Stimulated activated CD4-positive, alpha-beta T cell treated with anti-CD3 and anti-CD28 coated beads, Interleukin-1b, Interleukin-23, amount 100 ng/mL, for 1 hour (primary cell): ENCODE measurements at places on chromosomes 3 and 15.
A peak's percentile ranks its signal among the peaks of the same experiment; 100 is the strongest.

GRCh38 chr3:186383026-186383993, 21.3 kb upstream of the DGKG start:
- no peak for DNase-seq

GRCh38 chr3:64908251-64908685, 220.5 kb upstream of the ADAMTS9 start:
- DNase-seq: no peak

GRCh38 chr3:44400771-44401170, 62.2 kb downstream of the TCAIM start:
- DNase-seq: no peak

- no peak for DNase-seq
Observed at GRCh38 chr15:94327356-94327936, 96.1 kb downstream of the MCTP2 start.

- no peak for DNase-seq
Observed at GRCh38 chr3:176927706-176928581, 269.3 kb downstream of the TBL1XR1 start.

GRCh38 chr15:69722924-69723323, 270.3 kb downstream of the RPLP1 start:
- DNase-seq: no peak

GRCh38 chr15:77034695-77035489, 36.0 kb downstream of the TSPAN3 start:
- DNase-seq: no peak

DNA sequence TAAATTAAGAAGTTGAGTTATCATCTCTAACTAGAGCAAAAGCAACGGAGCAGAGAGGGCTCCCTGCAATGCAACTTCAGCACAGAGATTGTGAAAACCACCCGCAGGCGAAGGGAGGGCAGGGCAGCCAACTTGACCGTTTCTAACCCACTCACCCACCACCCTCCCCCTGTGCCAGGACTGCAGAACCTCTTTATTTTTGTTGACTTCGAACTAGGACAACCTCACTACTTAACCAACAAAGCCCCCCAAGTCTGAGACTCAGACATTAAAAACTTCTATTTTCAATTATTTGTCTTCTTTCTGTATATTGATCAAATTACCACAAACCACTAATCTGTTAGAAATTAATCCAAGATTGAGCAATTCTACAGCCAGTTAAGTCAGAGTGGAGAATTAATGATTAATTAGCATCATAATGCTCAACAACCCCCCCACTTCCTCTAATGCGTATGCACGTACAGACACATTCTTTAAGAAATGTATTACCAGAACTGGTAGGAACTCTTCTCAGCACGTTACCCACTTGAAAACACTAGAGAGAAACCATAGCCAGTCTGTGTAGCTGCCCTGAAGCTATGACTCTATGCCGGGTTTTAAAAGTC, 2.0 kb downstream of the MGLL start:
- no peak for DNase-seq

- DNase-seq: no peak
Observed at GRCh38 chr3:54696313-54696712, 231.5 kb downstream of the LRTM1 start.

- no peak for DNase-seq
Observed at GRCh38 chr15:92502930-92503857, 109.5 kb downstream of the ST8SIA2 start.

GRCh38 chr15:80152180-80152895, 461 bp upstream of the FAH start:
- peak; percentile 83 for DNase-seq

GRCh38 chr3:138912237-138912636, 34.7 kb downstream of the FOXL2 start:
- DNase-seq: no peak

DNA sequence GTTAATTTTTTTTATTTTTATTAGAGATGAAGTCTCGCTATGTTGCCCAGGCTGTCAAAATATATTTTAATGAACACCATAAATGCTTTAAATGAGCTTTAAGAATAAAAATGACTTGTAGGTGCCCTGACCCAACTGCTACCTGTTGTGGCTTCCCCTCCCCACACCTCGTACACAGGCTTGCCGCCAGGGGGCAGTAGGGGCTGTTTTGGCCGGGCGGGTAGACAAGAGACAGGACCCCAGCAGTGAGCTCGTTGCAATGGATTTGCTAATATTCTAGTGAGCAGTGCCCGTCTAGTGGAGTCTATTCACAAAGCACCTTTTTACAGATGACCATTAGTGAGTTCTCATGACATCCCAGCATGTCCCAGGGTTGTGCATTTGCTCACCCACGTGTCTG, 418.1 kb downstream of the OCA2 start:
- no peak for DNase-seq

DNA sequence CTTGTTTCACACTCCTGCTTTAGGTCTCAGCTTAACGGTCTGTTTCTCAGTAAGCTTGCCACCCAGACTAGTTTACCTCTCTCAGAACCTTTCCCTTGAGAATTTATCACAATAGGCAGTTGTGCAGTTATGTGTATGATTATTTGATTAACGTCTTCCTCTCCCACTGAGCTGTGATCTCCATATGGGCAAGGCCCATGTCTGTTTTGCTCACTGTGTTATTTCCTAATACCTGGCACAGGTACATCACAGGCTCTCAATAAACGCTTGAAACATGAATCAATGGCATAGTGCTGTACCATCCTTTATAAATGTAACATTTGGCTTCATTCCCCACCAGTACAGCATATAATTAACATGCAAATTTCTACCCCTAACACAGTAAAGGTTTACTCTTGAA, 29.1 kb upstream of the RARRES1 start:
- no peak for DNase-seq

DNA sequence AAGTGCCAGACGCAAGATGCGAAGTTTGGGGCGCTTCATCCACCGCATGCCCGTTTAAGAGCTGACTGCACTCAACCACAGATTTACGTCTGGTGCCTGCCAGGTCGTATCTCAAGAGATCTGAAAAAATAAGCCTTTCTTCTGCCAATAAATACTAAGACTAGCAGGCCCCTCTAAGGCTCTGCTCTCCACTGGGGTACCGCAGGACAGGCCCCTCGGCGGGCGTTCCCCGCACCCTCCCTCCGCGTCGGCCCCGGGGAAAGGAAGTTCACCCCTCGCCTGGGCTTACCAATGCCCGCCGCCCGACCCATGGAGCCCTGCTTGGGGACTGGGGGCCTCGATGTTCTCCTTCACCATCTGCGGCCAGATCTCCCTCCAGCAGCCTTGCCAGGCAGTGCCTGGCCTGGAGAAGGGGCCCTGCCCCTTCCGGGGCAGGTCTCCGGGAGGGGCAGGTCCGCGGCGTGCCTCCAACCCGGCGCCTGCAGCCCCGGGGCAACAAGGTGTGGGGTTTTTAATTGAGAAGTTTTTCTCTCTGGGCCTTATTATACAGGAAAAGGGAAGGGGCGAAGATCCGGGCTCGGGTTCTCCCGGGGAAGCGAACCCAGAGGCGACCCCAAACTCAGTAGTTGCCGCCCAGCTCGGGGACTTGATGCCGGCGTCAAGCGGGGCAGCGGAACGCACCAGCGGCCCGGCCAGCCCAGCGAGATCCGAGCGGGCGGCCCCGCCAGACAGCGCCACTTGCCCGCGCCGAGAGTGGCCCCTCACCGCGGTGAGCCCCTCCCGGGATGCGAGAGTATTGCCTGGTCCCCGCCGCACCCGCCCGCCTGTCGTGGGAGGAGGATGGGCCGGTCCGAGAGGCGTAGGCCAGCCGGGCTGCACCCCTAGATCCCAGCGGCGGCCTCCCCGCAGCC, 735 bp downstream of the GOLGA8B start:
- DNase-seq: no peak

- no peak for DNase-seq
Observed at GRCh38 chr15:91508633-91509032, 344.9 kb upstream of the SLCO3A1 start.

DNA sequence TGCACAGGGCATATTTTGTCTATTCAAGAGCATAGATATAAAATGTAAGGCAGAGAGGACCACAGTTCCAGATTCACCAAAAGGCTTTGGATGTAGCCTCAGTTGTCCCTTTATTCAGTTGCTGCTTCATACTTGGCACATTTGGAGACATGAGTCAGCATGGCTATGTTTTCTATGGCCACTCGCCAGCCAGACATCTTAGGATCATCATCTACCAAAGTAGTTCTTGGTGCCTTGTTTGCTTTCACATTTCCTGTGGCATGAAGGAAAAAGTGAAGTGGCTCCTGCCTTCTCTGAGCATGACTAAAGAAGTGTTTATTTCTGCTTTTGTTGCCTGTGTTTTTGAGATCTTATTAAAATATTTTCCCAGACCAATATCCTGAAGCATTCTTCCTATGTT, 7.2 kb downstream of the SUSD5 start:
- no peak for DNase-seq

DNA sequence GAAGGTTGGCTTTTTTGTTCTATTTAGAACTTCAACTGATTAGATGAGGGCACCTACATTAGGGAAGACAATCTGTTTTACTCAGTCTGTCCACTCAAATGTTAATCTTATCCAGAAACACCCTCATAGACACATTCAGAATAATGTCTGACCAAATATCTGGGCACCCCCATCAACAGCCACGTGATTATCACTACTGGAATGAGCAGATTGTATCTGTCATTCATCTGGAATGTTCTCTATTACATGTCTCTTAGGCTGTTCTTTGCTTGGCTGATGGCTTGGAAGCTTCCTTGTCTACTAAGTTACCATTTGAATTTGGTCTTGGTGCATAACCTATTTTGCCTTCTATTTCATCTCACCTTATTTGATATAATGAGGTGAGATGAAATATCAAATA, 15.7 kb upstream of the LRRC58 start:
- DNase-seq: no peak

DNA sequence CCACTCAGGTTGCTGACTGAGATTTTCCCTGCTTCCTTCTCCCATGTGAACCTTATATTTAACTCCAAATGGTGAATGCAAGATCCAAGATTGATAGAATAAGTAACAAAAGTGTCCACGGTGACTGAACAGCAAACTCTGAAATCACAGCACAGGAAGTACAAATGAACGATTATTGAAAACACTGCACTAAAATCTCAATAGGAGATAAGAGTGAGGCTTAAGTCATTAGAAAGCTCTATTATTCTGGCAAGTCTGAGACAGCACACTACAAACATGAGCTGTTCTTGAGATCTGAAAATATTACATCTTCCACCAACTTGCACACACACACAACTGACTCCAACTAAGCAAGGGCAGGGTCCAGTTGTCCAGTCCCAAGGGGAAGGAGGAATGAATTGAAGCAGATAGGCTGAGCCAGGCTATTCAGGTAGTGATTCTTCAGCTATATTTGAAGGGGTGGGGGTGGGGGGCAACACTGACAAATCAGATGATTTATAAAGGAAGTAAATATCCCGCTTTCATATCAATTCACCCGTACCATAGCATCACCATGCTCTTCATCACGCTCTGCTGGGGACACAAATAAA, 2.9 kb downstream of the ZNF385D start:
- DNase-seq: no peak

- no peak for DNase-seq
Observed at GRCh38 chr3:56468184-56469106, at the start of gene ERC2. ERC2 (minus strand) TSS chr3:56468467.

GRCh38 chr15:86591994-86592735, 512.5 kb downstream of the AGBL1 start:
- no peak for DNase-seq

- DNase-seq: no peak
Observed at GRCh38 chr3:73839032-73839431, 214.3 kb upstream of the PDZRN3 start.

- DNase-seq: no peak
Observed at GRCh38 chr3:194194051-194194756, 58.3 kb downstream of the HES1 start.

- DNase-seq: no peak
Observed at GRCh38 chr3:13460341-13460736, 19.8 kb upstream of the HDAC11 start.

DNA sequence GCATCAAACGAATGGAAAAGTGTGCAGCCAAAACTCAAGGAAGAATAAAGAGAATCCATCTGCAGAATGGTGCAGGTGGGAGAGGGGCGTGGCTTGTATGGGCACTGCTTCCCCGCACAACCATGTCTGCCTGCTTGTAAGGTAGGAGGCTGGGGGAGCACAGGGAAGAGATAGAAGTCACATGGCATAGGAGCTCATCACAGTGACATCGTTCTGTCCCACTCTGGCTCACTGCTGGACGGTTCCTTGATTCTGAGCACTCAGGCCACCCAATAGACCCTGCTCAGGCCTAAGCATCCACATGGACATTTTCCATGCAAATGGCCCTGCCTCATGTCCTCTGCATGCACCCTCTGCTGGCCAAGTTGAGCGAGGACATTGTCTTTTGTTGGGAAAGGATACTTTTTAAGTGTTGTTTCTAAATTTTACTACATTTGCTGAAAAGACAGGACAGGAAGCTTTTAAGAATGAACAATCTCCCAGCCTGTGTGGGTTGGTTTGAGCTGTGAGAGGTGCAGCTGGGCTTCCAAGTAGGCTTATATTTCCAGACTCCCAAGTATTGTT, 3.1 kb downstream of the MYLK start:
- DNase-seq: no peak

DNA sequence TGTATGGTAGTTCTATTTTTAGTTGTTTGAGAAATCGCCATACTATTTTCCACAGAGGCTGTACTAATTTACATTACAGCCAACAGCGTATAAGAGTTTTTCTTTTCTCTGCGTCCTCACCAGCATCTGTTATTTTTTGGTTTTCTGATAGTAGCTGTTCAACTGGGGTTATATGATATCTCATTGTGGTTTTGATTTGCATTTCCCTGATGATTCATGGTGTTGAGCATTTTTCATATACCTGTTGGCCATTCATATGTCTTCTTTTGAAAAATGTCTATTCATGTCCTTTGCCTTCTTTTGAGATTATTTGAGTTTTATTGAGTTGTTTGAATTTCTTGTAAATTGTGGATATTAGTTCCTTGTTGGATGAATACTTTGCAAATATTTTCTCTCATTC, 114.6 kb downstream of the LRRK1 start:
- DNase-seq: no peak

- no peak for DNase-seq
Observed at GRCh38 chr3:9803494-9803893, 6.6 kb upstream of the TTLL3 start.

- DNase-seq: no peak
Observed at GRCh38 chr3:174322789-174323188, 536.3 kb upstream of the NAALADL2 start.

- DNase-seq: no peak
Observed at GRCh38 chr3:175413926-175414325, 554.8 kb downstream of the NAALADL2 start.

- no peak for DNase-seq
Observed at GRCh38 chr15:60801395-60801794, 322.5 kb upstream of the ICE2 start.

DNA sequence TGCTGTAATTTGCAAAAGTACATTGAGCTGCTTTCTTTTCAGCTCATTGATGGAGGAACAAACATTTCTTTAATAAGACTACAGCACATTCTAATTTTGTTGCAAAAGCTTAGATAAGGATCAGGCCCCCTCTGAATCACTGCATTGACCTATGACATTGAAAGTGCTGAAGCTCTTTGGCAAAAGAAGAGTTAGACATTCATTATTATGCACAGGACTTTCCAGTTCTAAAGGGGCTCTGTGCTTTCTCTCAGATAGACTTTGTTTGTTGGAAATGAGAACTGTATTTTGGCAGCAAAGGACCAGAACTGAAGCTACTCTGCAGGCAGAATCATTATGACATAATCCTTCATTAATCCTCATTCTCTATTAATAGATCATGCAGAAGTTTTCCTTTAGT, 252.9 kb upstream of the SOX2 start:
- DNase-seq: no peak

- no peak for DNase-seq
Observed at GRCh38 chr3:37852097-37852496, 9.6 kb upstream of the CTDSPL start.

- no peak for DNase-seq
Observed at GRCh38 chr3:39013289-39013688, 38.5 kb downstream of the SCN11A start.

GRCh38 chr3:42194943-42195510, 71.0 kb downstream of the CCK start:
- no peak for DNase-seq
